ENCODE measurements at places on chromosomes 1 and 21.

DNA sequence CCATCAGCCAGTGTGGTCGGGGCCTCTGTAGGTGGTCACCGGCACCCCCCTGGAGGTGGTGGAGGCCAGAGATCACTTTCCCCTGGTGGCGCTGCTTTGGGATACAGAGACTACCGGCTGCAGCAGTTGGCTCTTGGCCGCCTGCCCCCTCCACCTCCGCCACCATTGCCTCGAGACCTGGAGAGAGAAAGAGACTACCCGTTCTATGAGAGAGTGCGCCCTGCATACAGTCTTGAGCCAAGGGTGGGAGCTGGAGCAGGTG, 961 bp downstream of the RBM15 start:
- DNase-seq: no peak

GRCh38 chr1:78987042-78987441, 19.5 kb downstream of the ADGRL4 start:
- no peak for DNase-seq

GRCh38 chr21:36804874-36805611, 106.1 kb downstream of the SIM2 start:
- DNase-seq: no peak

DNA sequence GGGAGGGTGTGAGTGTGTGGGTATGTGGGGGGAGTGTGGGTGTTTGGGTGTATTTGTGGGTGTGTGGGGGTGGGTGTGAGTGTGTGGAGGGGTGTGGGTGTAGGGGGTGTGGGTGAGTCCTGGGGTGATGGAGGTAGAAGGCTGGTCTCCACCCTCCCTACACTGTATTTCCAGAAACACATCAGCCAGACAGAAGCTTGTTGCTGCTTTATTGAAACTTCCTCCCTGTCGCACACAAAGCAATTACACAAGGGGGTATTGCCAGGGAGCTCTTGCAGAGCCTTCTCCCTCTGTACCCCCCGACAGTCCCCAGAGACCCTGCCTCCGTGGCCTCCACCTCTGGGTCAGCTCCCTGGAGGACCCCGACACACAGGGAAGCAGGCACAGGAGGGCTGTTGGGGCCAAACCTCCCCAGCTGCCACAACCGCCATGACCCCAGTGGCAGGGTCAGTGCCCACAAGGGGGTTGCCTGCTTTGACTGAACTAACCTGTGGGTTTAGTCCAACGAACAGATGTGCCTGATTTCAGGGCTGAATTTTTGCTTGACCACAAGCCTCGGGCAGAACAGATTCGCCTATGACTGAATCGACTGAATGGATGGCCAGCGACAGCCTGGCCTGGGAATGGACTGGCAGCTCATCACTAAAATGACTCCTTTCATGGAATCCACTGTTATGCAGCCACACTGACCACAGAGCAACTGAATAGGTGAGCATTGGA, 9.1 kb upstream of the MATN1 start:
- DNase-seq: no peak

DNA sequence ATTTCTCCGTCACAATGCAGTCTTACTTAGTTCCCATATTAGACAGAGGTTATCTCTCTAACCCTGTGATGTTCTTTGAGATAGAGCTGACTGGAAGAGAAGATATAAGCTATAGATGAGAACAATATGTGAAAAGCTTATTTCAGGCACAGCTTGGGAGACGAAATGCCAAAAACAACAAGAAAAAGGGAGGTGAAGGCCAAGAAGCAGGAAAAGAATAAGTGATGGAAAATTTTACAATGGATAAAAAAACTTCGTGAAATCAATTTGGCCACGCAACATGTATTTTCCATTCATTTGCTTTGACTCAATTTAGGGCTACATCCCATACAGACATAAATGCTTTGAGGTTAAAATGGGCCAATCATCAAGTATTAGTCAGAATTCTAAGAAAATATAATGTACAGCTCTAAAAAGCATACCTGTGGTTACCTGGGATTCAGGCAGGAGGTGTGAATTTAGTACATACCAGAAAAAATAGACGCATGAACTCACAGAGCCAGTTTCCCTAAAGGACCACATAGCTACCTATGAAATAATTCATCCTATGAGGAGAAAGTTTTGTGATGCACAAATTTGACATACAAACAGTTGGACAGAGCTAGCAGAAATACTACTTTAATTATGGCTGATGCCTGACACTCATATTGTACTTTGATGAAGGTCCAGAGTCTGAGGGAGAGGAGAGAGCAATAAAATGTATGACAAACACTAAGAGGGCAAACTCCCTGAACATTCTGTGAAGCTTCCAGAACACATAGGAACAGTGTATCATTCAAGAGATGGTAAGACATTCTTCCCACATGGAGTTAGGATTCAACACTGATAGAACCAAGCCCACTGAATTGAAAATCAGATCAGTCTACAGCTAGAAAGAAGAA, 12.1 kb downstream of the RGS1 start:
- no peak for DNase-seq

- no peak for DNase-seq
These were observed 84.4 kb downstream of the HSF2BP start for GRCh38 chr21:43574741-43575472.

GRCh38 chr1:17755120-17755519, at the start of gene ACTL8:
Gene ACTL8, plus strand, starts transcription at chr1:17755333. Its CDS starts 67,676 bp downstream, at chr1:17823009.
- no peak for DNase-seq

- no peak for DNase-seq
These were observed 239.8 kb upstream of the ST6GALNAC5 start for GRCh38 chr1:76627498-76627897.

DNA sequence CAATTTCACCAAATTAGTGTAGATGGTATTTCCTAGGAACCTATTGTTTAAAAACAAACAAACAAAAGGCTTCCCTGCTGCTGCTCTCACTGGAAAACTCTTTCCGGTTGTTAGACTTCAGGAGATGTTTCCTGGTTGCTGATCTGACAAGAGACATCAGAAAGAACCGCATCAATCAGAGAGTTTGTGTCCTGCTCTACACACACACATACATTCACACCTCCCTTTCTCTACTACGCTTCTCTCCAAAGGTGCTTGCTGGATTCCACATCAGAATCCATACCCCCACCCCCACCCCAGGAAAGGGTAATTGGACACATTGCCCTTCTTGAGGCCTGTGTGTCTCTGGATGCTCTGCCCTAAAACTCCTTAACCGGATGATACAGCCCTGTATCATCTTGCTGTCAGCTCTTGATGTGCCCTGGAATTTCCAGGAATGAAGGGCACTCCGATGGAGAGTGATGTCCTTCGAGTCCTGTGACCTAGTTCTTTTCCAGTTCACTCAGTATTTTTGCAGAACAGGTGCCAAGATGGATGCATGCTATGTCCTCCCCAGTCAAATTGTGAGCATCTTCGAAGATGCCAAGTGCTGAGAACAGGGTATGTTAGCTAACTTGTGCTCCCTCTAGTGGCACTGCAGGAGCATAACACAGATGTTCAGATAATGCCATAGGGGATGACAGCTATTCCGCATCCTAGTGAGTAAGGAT, 113.7 kb upstream of the SLC35F3 start:
- peak; percentile 72 for DNase-seq

- no peak for DNase-seq
These were observed 73.5 kb downstream of the ABL2 start for GRCh38 chr1:179156026-179156425.

- DNase-seq: no peak
These were observed 97.4 kb upstream of the CHRM3 start for GRCh38 chr1:239288820-239289554.

DNA sequence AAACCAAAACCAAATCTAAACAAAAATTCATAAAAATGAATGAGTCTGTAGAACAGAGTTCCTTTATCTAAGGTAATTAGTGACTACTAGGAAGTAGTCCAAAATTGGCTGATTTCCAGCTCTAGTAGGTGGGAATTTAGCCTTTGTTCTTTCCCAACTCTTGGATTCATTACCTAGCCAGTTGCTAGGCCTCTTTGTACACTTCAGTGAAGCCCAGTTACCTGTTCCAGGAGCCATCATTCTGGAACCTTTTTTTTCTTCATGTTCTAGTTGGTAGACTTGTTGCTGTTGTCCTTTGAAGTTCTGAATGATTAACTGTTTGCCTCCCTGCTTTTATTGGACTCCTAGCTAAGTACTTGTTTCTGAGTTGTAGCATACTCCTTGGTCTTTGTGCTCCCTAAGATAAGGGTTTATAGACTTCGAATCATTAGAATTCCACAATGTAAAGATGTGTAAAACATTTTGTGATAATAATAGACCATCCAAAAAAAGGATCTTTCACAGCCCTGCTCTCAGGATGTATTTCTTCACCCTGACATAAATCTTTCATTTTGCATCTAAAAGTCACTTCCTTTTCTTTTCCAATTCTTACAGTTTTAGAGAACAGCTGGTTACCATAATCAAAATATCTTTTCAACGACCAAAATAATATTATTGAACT, 9.8 kb downstream of the PLA2G4A start:
- no peak for DNase-seq

DNA sequence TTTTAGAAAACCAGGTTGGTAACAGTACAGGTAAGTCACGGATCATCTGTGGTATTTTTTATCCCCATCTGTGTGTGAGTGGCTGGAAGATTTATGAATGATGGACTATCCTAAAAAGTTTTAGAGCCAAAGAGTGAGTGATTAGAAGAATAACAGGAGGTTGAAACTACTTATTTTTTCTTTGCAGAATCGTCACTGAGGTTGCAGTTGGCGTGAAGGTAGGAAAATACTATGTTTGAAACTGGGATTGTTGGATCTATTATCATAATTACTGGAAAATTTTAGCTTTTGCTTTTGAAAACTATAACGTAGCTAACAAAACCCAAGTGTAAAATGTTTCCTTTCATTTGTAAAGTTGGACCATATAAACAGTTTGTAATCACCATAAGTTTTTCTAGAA, 1.8 kb downstream of the PTBP2 start:
- no peak for DNase-seq

- DNase-seq: no peak
These were observed 67.8 kb downstream of the CNIH3 start for GRCh38 chr1:224683936-224684335.

- no peak for DNase-seq
These were observed 211.9 kb downstream of the NPHP4 start for GRCh38 chr1:5780324-5780716.

DNA sequence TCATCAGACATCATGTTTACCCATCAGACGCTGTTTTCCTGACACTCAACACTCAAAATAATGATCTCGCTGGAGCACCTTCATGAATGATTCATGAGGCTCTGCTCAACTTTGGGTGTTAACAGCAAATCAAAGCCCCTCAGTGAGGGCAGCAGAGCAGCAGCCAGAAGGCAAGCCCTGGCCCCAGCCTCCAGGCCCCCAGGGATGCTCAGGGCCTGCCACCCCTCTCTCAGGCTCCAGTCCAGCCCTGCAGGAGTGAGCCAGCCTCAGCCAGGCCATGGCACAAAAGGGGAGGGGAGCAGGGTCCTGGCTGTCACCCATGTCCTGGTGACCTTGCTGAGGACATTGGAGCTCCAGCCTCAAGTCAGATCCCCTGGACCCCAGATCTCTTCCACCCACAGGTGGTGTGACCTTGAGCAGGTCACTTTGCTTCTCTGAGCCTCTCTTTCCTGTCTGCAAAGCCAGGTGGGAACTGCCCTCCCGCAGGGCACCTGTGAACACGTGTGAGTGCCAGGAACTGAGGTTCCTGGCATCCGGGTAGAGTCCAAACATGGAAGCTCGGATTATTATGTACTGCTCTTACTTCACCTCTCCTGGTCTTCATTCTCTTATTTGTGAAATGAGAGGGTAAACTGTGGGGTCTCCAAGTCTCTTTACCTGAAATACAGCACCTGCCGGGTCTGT, 161.6 kb upstream of the VAMP3 start:
- no peak for DNase-seq

- no peak for DNase-seq
These were observed 23.3 kb downstream of the RPRD2 start for GRCh38 chr1:150387200-150387599.
